ENCODE measurements at places on chromosomes 16 and 17.

- no peak for DNase-seq
Observed at GRCh38 chr16:728890-729744, 2.2 kb downstream of the HAGHL start.

GRCh38 chr17:7128160-7128559 is 13.5 kb upstream of the ASGR2 start:
- DNase-seq = no peak

DNA sequence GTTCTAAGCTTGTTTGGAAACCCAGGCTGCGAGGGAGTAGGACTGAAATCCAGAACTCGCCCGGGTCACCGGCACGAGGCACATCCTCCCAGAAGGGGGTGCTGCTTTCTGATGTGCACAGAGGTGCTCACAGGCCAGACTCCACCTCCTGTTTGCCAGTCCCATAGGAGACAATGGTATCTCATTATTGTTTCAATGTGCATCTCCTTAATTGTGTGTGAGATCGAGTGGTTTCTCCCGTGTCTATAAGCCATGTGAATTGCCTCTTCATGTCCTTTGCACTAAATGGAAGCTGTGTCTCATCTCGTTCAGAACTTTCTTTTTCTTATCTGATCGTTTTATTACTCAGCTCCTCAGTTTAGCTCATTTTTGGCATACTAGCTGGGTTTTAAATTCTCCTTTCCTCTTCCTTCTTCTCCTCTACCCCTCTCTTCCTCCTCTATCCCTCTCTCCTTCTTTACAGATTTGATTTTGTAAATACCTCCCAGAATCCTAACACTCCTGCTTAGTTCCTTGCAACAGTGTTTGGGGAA is 32.1 kb upstream of the PRKCB start:
- peak; percentile 68 for DNase-seq

- DNase-seq = no peak
Observed at GRCh38 chr16:15777533-15778203, 79.2 kb downstream of the MYH11 start.

DNA sequence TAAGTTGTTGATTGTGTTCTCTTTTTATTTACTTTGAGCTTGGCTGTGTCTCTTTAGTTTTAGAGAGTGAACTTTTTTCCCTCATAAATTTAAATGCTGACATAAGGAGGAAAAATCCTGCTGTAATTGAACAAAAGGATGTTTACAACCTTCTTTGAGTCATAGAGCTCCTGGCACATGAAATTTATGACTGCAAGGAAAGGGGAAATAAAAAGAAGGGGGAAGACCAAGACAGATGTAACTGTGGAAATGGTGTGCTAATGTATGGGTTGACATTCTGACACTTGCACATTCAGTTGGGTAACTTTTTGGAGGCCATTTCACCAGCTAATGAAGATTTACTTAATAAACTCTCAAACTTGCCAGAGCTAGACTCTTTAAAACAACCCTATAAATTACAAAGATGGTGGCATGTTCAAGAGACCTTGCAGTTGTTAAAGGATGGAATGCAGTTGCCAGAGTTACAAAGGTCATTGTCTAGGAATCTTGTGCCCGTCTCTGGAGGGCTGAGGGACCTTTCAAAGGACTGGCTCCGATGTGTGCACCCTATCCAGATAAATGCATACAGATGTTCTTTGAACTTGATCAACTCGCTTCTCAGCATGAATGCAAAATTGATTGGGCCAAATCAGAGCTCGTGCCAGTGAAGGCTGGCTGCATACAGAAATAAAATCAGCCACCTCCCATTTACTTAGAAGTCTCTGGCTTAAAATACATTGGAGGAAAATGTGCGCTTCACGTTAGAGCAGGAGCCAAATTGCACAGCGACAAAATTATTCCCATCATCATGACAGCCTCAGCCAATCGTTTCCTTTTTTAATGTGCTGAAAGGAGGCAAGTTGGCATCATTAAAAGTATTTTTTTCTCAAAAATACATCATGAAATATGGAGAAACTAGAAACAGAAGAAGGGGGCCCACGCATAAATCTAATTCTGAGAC is 289.0 kb upstream of the XYLT1 start:
- no peak for DNase-seq

DNA sequence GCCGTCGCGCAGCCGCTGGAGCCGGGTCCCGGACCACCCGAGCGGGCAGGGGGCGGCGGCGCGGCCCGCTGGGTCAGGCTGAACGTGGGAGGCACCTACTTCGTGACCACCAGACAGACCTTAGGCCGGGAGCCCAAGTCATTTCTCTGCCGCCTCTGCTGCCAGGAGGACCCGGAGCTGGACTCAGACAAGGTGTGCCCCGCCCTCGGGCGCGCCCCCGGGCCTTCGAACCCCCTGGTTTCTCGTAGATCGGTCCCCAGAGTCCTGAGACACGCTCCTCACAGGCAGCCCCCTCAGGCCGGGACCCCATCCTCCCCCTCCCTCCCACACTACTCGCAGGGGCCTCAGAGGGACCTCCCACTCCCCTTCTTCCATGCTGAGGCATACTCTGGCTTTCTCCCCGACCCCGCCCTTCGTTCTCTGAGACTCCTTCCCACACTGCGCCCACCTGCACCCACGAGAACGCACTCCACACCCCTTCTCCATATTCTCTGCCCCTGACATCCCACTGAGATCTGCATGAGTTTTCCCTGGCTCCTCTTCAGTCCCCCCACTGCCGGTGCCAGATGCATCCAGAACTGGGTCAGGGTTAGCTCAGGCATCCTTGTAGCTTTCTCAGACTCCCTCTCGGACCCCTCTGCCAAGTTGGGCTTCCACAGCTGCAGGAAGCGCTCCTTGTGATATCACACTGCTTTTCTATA is 523 bp downstream of the KCTD2 start:
- DNase-seq = peak; percentile 19

- DNase-seq = no peak
Observed at GRCh38 chr17:38654411-38655398, 20.1 kb downstream of the EPOP start.

- no peak for DNase-seq
Observed at GRCh38 chr16:85603203-85603755, 9.8 kb upstream of the GSE1 start.

DNA sequence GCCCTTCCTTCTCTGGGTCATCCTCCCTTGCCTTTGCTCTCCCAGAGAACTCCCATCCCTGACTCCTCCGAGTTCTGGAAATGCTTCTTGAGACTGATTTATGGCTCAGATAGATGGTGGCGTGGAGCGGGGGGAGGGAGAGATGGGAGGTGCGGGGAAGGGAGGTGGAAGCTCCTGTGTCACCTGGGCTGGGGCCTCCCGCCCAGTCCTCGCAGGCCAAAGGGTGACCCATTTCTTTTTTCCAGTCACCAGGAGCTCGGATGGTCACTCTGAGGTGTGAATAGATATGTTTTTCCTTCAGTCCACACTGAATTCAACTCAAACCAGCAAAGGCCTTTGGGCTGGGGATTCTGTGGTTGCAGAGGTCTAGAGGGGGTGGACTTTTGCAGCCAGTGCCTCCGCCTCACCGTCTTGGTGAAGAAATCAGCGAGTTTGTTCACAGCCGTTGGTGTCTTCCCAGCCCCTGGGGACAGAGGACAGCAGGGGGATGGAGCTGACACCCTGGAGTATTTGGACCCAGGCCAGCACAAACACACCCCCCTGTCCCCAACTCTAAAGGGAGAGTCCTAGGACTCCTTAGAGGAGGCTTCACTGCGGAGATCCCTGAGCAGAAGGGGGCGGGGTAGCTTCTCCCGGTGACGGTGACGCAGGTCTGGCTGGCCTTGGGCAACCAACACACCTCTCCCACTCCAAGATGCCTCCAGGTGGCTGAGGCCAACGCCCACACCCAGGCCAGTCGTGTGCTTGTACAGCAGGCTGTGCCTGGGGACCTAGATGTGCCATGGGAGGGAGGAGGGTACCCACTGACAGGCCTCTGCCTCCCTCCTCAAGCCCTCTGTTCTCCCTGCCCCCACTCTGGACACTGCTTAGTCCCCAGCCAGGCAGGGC is 80.6 kb downstream of the AMFR start:
- DNase-seq = no peak

GRCh38 chr17:65609749-65610148 is 48.3 kb upstream of the AXIN2 start:
- no peak for DNase-seq

- no peak for DNase-seq
Observed at GRCh38 chr16:47161464-47161863, 17.7 kb upstream of the NETO2 start.

DNA sequence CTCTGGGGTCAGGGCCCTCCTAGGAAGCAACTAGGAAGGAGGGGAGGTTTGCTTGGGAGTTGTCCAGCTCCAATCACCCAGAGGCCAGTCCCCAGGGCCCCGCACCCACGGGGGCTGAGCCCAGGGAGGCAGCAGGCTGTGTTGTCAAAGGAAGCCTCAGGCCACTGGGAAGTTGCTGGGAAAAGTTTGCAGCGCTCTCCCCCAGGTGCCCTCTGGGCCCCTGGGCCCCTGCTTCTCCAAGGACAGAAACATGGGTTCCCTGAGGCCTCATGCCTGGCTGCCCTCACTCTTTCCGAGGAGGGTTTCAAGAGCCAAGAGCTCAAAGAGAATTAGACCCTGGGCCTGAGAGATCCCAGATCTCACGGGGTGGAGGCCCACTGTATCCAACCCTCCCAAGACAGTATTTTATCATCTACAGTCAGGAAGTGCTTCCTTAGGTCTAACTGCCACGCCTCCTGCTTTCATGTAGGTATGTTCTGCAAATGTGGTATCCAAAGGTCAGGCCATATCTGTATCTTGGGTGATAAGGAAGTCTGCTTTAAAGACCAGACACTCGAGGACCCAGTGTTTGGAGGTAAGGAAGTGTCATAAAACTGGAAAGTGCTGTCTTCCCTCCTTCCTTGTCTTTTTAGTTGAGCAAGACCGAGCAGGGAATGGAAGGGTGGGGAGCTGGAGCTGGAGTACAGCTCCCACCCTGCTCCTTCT is 44.2 kb upstream of the ZNF423 start:
- no peak for DNase-seq

GRCh38 chr17:75854881-75855309 is 240 bp downstream of the WBP2 start:
- no peak for DNase-seq

Measured in activated CD4-positive, alpha-beta T cell treated with anti-CD3 and anti-CD28 coated beads, Interleukin-2, amount 50 U/mL, for 1 hour (primary cell).